ENCODE measurements at places on chromosomes 4 and X.
A peak's percentile ranks its signal among the peaks of the same experiment; 100 is the strongest.

- no peak for DNase-seq
Observed at GRCh38 chr4:4182835-4183568, 43.7 kb downstream of the OTOP1 start.

DNA sequence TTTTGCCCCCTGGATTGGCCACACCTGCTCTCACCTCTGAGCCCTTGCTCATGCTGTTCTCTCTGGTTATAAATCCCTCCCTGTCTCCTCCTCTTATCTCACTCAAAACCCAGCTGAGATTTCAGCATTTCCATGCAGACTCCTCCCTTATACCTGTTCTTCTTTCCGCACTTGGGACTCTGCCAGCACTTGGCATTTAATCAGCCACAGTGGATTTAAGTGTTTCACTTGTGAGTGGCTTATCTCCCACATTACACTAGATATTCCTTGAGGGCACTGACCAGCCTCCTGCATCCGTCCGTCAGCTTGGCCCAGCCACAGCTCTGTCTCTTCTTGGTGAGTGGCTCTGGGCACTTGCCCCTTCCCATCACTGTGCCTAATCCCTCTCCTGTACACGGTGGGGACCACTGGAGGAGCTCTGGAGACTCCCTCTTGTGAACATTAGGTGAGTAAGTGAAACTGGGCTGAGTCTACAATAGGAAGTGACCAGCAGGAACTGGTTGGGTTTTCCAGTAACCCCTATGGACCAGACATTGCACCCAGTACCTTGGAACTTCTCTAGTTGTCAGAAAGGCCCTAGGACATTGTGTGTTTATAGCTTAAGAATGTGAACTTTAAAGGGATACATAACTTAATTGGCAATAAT is 19.9 kb downstream of the FGFBP1 start:
- DNase-seq: no peak

GRCh38 chr4:47836641-47837093 is 1.2 kb downstream of the CORIN start:
- DNase-seq: peak; percentile 77

- no peak for DNase-seq
Observed at GRCh38 chr4:156118507-156119220, 165.0 kb upstream of the CTSO start.

GRCh38 chr4:56261027-56261426 is 126.3 kb downstream of the AASDH start:
- DNase-seq: no peak
